NCI-H526 treated with DMSO at 0.1 percent for 48 hours (cell line): ENCODE measurements at places on chromosomes 5 and 9.

- DNase-seq = no peak
Measured at GRCh38 chr5:31758803-31759425, 120.0 kb downstream of the PDZD2 start.

- DNase-seq = peak; percentile 12
Measured at GRCh38 chr9:137237759-137238726, 3.0 kb upstream of the TUBB4B start.

DNA sequence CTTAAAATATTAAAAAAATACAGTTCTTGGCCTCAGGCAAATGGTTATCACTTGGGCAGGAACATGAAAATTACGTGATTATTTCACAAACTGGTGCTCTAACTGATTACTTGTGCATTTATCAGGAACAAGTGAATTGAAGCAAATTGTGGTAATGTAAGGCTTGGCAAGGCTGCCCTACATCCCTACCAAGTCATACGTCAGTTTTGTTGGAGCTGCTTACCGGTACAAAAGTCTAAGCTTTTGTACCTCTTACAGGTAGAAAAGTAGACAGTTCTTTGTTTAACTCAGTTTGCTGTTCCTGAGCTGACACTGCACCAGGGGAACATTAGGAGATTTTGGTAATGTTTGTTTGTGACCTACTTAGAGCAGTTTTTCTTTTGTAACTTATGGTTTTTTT, 2.2 kb downstream of the G3BP1 start:
- no peak for DNase-seq

- no peak for DNase-seq
Measured at GRCh38 chr9:32968101-32969011, 33.1 kb downstream of the APTX start.

GRCh38 chr9:137286975-137287383, 9.5 kb downstream of the TOR4A start:
- peak; percentile 10 for DNase-seq

GRCh38 chr9:83340451-83340850, 197.8 kb downstream of the FRMD3 start:
- DNase-seq = no peak

DNA sequence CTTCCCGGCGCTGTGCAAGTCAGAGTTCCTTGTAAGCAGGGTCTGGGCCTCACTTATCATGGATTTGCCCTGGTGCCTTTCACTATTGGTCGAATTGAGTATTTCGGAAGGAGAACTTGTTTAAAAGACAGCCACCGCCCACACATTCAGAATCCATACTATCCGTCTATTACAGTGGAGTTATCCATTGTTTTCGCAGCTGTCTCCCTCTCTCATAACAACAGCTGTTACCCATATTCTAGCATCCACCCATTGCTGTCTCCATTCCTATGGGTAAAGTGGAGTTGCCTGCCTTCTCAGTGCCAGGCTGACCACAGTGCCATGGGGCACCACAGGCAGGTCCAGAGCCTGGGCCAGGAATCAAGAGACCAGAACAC, 20.2 kb downstream of the FAXDC2 start:
- DNase-seq = no peak

GRCh38 chr5:179610109-179610902, 13.2 kb downstream of the HNRNPH1 start:
- DNase-seq = no peak

GRCh38 chr9:118058227-118058626, 354.0 kb downstream of the TLR4 start:
- DNase-seq = no peak
